GM23248 (cell line): ENCODE measurements at places on chromosomes 12 and 14. TPM values are rescaled to one million over a fixed set of nuclear protein-coding genes. Genes with fewer than 3 reads are reported as not detected.

- peak; percentile 86 for DNase-seq
Measured at GRCh38 chr12:64625243-64626077, 15.2 kb downstream of the RASSF3 start.

- DNase-seq, result peak; percentile 36
Measured at GRCh38 chr12:96350982-96351381, 49.3 kb downstream of the CDK17 start.

DNA sequence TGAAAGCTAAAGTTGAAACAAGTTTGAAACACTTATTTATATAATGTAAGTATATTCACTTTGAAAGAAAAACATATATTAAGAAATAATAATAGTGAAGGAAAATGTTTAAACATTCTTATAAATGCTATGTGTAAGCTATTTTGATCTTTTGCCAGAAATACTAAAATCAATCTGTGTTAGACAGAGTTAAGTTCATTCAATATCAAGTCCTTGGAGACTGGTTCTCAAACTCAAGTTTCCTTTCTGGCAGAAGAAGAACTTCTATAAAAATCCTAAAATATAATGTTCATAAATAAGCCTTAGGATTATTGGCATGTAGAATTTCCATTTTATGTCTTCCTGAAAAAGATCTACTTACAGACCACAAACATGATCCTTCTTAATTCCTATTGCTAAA is 45.3 kb downstream of the TAOK3 start:
- peak; percentile 23 for DNase-seq

DNA sequence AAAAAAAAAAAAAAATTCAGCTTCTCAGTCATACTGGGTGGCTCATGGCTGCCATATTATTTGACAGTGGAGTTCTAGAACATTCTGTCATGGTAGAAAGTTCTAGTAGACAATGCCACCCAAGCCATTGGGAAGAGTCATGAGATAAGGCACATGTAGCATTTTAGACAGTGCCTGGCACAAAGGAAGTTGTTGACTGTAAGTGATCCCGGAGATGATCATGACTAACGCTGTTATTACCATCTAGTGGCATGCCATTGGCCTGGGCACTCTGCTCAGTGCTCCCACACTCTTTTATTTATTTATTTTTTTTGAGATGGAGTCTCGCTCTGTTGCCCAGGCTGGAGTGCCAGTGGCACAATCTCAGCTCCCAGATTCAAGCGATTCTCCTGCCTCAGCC is 80.4 kb downstream of the FOXN4 start:
- DNase-seq, result no peak

DNA sequence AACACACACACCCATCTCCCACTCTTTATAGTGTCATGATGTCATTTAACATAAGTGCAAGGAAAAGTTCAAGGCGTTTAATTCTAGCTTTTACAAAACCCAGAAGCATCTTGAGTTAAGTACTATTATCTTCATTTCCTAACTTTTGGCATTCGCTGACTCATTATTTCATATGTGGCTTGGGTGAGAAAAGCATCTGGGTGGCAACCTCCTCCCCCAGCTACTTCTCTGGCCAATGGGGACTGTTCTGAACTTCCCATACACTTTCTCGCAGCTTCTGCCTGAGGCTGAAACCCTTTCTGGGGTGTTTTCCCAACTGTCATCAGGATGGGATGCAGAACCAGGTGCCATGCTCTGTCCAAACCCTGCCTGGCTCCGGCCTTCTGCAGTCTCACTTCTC is 2.8 kb upstream of the MARK3 start:
- DNase-seq, result peak; percentile 88

- no peak for DNase-seq
Measured at GRCh38 chr12:31278424-31278823, 47.5 kb downstream of the SINHCAF start.

DNA sequence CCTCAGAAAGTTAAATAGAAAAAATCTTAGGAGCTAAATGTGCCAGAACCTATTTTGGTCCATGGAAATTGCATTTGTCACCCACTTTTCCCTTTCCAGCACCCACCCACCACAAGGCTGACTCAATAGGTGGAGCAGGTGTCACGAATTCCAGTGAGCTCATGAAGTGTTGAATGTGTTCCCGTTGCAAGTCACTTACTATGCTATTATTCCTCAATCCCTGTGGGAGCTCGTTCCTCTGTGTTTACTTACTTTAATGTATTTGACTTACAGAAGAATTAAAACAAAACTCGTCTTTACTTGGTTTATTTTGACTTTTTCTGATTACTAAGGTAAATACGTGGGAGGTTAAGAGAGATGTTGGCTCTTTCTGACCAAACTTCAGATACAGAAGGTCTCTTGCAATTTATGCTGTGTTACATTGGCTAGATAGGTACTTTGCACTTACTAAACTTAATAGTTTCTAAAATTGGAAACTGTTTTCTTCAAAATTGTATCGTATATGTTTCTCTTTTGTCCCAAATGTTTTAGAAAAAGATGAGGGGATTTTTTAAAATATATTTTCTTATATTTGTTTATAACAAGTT is 269.4 kb upstream of the NOVA1 start:
- peak; percentile 68 for DNase-seq

- no peak for DNase-seq
Measured at GRCh38 chr14:86596024-86596423, 1066.1 kb downstream of the FLRT2 start.

The COX14 gene
- total RNA-seq, result 24.4 and 53.4 TPM in 2 replicates

DNA sequence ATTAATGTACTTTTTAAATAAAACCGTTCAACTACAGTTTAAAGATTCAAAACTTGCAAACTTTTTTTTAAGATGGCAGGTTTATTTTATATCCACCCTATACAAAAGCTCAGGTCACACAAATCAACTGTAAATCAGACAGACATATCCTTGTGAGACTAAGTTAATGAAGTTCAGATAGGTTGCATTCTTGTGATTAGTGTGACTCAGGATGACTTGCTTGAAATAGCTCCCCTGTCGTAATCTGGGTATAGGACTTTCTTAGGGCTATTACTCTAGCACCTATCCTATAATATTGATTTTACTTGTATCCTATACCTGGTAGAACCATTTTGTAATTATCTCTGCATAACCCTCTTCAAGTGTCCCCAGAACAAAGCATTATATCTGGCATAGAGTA is 9.5 kb upstream of the PRKD1 start:
- DNase-seq, result peak; percentile 68

- no peak for DNase-seq
Measured at GRCh38 chr12:40170593-40170992, 54.2 kb upstream of the LRRK2 start.

- DNase-seq, result no peak
Measured at GRCh38 chr14:63709589-63709988, 18.3 kb downstream of the SGPP1 start.

GRCh38 chr14:67728258-67728657 is 26.6 kb downstream of the RDH12 start:
- DNase-seq, result no peak

GRCh38 chr12:88642675-88643431 is 62.6 kb upstream of the KITLG start:
- DNase-seq, result no peak

The ARHGAP9 gene
- 0.11 TPM in 1 of 2 replicates, not detected in the other for total RNA-seq

The EPYC gene
- total RNA-seq, result not detected in 2 replicates

DNA sequence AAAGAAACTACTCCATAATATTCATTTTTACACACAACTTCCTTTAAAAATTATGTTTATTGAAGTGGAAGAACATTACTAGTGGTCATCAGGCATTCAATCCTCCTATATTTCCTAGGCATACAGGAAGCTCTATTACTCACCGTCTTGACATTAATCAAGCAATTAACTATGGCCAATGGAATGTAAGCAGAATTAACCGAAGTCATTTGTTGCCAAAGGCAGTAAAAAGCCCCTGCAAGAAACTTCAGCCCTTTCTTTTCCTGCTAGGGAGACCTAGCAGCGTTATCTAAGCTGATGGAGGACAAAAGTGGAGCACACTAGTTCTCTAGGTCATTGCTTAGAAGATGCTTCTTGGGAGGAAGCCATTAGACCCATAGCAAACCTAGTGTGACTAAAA is 399.6 kb downstream of the KCNH5 start:
- no peak for DNase-seq

DNA sequence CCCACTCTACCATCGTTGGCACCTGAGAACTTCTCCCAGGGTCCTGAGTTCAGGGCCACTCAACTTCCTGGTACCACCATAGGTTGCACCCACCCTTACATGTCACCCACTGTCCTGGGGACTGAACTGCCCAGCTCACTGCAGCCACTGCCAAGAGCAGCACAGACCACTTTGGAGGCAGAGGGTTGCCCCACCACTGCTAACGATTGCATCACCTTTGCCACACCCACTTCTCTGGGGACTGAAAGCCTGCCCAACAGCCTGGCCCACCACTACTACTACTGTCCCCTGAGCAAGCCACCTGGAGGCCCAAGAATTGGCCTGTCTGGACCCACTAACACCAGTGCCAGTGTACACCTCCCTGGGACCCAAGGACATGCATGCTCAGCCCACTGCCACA is 27.6 kb downstream of the CACNA2D4 start:
- DNase-seq, result no peak

The KLHL33 gene
- total RNA-seq, result not detected in 2 replicates

DNA sequence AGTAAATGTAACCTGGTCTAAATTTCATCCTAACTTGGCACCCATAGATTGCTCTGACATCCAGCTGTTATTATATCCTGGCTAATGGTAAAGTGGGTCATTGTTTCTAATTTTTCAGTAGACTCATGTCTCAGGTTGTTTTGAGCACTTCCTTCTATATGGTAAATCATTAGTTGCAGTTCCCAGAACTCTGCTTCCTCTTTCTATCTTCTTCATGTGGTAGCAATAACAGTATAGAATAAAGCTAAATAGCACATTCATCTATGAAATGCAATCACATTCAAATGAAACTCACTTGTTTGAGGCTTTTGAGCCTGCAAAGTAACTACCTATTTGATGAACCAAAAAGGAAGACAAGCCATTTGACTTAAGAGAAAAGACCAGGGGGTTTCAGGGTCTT is 65.1 kb upstream of the GZMB start:
- DNase-seq, result no peak
